GM10248 (cell line): ENCODE measurements at places on chromosomes 5 and 9.

DNA sequence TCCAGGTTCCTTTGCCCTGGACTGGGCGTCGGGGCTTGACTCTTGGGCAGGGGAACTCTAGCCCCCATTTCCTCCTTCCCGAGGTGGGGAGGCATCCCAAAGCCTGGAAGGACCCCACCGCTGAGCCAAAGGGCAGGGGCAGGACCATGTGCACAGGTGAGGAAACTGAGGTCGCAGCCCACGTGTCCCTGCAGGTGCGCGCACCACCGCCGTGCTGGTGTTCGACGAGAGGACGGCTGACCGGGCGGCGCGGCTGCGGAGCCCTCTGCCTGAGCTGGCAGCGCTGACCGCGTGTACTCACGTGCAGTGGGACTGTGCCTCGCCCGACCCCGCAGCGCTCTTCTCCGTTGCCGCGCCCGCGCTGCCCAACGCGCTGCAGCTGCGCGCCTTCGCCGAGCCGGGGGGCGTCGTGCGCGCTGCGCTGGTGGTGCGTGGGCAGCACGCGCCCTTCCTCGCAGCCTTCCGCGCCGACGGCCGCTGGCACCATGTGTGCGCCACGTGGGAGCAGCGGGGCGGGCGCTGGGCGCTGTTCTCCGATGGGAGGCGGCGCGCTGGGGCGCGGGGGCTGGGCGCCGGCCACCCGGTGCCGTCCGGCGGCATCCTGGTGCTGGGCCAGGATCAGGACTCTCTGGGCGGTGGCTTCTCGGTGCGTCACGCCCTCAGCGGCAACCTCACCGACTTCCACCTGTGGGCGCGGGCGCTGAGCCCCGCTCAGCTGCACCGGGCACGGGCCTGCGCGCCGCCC lies 2.8 kb downstream of the ADGRD2 start:
- no peak for DNase-seq

- no peak for DNase-seq
Measured at GRCh38 chr9:127805620-127806019, 2.9 kb downstream of the FPGS start.

GRCh38 chr9:128913048-128913900 lies 7.5 kb upstream of the PHYHD1 start:
- no peak for DNase-seq

DNA sequence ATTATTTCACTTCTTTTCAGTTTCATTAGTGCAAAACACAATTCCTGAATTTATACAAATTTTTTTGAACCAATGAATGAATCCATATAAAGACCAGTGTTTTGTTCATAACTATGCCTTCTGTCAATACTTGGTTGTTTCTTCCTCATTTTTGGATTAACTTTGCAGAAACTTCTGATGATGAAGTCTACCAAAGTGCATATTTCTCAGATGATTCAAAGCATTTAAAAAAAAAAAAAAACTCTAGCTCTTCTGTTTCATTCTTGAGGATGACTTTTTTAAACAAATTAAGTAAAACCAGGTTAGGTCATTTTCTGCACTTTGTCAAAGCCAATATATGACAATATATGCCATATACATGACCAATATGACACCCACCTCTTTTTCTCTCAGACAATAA lies 92.6 kb downstream of the CHSY3 start:
- no peak for DNase-seq

- DNase-seq, result no peak
Measured at GRCh38 chr9:98045234-98046179, 11.0 kb upstream of the NANS start.

DNA sequence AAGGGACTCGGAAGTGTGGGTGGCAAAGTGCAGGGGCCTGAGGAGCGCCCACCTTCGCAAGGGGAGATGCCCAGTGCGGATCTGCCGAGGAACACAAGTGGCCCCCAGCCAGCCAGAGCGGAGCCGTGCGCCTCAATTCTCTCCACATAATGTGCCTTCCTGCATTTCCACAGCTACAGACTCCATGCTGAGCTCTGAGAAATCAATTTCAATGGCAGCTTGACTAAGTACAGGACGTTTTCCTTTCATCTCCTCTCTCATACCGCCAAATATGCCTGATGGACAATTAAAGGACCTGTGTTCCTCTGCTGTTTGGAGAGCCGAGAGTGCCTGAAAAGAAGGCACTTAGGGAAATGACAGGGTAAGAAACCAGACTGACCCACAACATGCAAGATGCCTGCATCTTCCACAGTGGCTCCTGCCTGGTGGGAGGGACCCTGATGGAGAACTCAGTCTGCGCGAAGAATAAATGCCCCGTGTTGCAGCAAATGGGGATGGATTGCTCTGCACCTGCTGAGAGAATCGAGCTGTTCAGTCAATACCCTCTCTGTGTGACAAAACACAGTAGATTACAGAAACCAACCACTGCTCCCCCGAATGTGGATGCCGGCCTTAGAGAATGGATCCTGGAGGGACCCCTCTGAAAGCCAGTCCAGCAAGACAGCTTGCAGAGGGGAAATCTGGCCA lies 38.6 kb upstream of the OLFM1 start:
- DNase-seq, result no peak

- no peak for DNase-seq
Measured at GRCh38 chr9:32399110-32399815, 14.8 kb downstream of the ACO1 start.

GRCh38 chr9:105693435-105694189 lies 729 bp upstream of the TMEM38B start:
- DNase-seq, result peak; percentile 31

- DNase-seq, result no peak
Measured at GRCh38 chr5:101009758-101010519, 106.9 kb upstream of the ST8SIA4 start.

DNA sequence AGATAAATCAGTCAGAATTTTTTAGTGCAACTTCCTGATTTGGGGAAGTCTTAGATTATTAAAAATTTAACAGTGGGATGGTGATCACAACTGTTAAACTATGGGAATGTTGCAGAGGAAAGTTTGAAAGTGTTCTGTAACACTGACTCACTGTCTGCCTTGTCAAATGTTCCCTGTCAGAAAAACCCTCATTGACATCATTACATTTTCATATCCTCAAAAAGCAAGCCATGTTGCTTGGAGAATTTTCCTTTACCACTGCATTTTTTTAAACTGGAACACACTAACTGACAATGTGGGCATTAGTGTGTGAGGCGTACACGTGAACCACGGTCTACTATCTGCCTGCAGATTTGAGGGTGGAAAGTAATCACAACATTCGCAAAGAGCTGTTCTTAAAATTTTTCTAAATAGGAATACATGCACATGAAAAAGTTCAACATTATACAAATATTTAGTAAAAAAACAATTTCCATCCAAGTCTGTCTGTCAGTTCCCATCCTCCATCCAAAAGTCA lies 28.6 kb upstream of the IL7R start:
- DNase-seq, result no peak

DNA sequence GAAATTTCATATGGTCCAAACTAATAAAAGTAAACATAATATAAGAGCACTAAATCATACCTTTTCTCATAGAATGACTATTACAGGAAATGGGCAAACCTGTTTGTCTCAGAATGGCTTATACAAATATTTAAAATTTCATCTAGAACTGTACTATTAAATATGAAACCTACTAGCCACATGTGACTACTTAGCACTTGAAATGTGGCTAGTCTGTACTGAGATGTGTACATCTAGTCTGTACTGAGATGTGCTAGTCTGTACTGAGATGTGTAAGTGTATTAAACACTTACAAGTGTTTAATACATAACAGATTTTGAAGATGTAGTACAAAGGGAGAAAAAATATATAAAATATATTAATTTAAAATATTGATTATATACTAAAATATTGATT lies 22.4 kb downstream of the ABITRAM start:
- no peak for DNase-seq

DNA sequence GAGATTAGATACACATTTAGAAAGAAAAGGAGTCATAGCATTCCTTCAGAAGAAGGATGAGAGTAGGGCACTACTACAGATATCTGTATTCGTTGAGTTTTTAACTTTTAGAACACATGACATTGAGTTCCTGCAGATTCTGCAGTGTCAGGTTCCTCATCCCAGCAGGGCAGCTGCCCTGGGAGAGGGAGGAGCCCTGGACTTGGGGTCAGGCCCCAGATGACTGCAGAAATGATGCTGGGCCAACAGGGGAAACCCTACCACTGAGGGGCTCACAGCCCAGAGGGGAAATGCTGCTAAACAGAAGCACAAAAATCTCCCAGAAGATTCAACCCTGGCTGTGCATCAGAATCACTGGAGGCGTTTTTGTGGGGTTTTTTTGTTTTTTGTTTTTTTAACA lies 68.9 kb upstream of the TAF1L start:
- DNase-seq, result no peak

- DNase-seq, result no peak
Measured at GRCh38 chr9:79387101-79387835, 184.5 kb upstream of the TLE4 start.

DNA sequence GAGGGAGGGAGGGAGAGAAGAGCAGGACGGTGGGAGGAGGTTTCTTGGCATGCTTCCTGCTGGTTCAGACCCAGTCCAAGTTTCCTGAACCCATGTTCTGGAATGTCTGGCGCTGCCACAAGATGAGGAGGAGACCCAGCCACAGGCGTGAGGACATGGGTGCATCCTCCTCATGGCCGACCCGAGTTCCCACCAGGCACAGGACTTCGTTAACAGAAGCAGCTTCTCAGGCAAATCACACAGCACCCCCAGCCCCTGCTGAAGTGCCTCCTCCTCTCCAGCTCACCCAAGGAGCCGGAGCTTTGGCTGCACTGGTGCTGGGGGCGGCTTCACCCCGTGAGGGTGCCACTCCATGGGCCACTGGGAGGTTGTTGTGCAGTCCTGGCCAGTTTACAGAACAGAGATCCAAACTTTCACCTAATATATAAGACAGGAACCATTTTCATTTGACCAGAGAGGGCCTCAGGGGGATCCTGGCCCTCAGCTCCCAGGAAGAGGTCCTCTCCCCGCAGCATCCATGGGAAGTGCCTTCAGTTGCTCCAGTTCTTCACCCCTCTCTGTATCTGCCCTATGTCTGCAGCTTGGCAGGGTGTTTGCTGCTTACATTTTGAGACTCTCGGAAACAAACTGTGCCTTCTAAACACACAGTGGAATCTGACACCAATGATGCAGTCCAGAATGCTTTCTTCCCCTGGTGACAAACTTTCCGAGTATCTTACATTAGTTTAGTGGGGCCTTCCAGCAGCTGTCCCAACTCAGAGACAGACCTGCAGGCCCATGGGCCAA lies 10.2 kb upstream of the NKD2 start:
- DNase-seq, result no peak

GRCh38 chr5:113230711-113231652 lies 203.8 kb downstream of the TSSK1B start:
- DNase-seq, result no peak

DNA sequence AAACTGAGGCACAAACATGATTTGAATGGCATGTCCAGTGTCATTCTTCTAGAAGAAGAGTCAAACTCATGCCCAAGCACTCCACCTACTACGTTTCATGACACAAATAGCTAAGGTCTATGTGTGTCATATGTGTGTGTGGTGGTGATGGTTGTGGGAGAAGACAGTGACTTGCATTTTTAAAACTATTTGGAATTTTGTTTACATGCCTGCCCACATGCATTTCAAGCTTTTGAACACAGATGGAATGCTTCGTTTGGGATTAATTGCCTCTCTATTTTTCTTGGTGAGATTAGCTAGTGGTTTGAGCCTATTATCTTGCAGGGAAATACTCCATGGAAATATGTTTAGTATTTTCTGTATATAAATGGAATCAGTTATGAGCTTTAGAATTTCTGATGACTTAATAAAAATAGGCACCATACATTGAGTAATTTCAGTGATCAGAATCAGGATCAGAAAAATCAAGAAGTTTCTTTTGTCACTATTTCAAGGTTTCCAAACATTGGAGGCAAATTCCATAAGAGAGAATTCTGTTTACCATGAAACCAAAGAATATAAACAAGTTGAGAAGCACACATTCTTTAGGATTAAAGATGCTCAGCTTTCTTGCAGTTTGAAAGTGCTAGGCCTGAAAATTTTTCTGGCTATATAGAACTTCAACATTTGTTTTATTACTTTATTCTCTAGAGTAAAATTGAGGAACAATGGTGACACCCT lies 260.3 kb upstream of the SEMA6A start:
- DNase-seq, result no peak

GRCh38 chr5:158943569-158943968 lies 156.1 kb downstream of the EBF1 start:
- no peak for DNase-seq

- no peak for DNase-seq
Measured at GRCh38 chr5:135065306-135066265, 31.6 kb upstream of the PITX1 start.

DNA sequence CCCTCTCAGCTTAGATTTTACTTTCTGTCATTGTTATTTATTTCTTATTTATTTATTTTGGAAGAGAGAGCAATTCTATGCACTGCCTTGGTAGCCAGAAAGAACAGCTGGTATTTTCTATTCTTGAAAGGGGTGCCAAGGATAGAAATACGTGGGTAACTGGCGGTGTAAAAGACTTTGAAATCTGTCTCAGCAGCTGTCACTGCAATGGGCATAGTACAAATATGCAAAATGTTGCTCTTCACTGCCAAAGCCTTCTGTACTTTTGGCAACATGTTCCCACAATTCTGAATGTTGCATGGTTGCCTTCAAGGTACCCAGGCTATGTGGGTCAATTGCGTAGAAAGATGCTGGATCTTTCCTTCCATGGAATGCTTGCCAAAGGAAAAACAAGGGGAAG lies 230.2 kb upstream of the EDIL3 start:
- no peak for DNase-seq

GRCh38 chr5:38557308-38557710 lies 863 bp upstream of the LIFR start:
- no peak for DNase-seq

- no peak for DNase-seq
Measured at GRCh38 chr5:153439130-153439529, 51.3 kb upstream of the GRIA1 start.

GRCh38 chr5:23507278-23507685 lies at the start of gene PRDM9:
TSS of gene PRDM9 (plus strand) at chr5:23507609. CDS start at chr5:23509034, 1,425 bp downstream.
- DNase-seq, result no peak

GRCh38 chr5:172918421-172919371 lies 40.5 kb upstream of the RPL26L1 start:
- DNase-seq, result no peak

- DNase-seq, result no peak
Measured at GRCh38 chr5:105632043-105632442, 2038.7 kb downstream of the EFNA5 start.

GRCh38 chr5:34854459-34855174 lies 15.7 kb downstream of the TTC23L start:
- peak; percentile 58 for DNase-seq

DNA sequence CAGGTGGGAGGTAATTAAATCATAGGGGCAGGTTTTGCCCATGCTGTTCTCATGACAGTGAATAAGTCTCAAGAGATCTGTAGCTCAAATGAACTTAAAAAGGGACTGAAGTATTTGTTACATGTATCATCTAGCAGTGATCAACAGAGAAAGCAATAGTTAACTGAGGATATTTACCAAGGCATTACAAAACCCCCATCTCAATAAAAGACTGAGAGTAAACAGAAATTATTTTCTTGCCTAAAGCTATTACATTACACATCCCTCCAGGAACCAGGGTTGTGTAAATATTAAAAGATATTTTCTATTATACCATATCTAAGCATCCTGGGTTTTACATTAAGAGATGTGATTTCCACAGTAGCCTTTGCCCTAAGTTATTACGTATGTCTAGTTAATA lies 169.9 kb downstream of the CTNND2 start:
- no peak for DNase-seq

GRCh38 chr5:169222934-169223594 lies 77.9 kb downstream of the SLIT3 start:
- no peak for DNase-seq
